HCEC 1CT (cell line): ENCODE measurements at places on chromosomes 5 and 9.

DNA sequence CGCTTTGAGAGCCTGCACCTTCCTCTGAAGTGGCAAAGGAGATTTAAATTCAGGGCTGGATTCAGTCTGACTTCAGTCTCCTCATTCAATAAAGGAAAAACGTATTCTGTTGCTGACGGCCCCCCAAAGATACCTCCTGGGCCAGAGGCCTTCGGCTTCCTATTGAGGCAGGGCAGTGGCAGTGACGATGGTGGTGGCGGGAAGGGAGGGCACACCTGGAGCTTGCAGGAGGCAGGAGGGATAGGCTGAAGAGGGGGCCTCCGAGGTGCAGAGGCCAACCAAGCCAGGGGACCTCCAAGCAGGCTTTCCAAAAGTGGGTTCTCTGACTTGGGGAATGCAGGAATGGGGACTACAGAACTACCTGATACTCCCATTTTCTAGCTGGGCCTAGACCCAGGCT is 15.9 kb downstream of the RNF44 start:
- no peak for DNase-seq

DNA sequence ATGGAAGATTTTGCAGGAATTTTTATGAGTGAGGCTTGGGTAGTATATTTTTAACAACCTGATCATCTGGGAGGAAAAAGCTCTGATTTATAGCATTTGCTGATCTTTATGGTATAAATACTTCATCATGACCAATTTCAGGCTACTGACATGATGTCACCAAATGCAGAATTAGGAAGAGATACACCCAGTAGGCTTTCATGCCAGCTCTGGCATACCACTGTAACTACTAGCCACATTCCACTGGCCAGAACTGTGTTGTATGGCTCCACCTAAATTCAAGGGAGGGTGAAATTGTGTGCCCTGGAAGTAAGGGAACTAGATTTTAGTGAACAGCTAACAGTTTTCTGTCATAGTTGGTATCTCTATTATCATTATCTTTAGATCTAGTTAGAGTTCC is 17.6 kb downstream of the AP3S1 start:
- peak; percentile 15 for DNase-seq

DNA sequence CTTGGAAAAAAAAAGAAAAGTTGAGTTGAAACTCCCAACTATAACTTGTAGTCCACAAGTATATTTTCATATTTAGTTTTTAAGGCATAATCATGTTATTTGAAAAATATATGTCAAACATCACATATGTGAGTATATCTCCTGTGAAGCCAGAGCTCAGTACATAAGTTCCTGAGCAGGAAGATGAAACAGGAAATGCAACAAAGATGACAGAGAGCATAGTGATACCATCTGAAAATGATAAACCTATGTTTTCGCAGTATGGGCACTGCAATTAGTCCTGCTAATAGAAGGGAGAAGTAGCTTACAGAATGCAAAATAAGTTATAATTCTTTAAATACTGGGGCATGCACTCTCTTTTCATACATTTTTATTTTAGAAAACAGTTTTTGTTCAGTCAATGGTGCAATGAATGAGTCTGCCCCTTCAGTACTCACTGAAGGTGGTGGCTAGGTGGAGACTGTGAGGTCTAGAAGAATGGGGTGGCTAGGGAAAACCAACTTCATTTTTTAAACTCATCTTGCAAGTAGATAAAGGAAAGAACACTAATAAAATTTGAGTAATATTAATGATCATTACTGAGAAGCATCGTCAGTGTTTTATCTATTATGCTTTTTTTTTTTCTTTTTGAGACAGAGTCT is 54.1 kb upstream of the FYB1 start:
- no peak for DNase-seq

DNA sequence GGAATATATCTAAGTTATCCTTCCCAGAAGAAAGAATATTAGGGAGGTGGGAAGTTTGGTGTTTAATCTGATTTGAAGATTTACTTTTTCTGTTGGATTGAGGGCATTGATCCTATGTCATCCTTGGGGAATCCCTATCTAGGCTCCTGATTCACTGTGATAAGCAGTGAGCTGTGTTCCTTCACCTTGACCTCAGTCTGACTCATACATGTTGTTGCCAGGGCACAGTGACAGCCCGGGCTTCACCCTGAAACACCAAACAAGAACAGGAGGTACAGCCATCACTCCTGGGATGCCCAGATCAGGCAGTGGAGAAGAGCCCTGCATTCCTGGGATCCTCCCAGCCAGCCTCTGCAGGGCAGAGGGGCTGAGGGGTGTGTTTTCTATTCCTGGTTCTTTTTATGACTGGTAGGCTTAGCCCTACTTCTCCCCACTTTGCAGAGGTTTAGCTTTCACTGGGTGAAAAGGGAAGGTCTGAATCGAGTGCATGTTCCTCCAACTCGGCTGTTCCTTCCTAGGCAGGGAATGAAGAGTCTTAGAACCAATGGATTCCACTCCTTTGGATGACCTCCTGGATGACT is 3.1 kb upstream of the FAM53C start:
- DNase-seq: peak; percentile 26

- DNase-seq: no peak
These were observed 94.1 kb downstream of the GPR21 start for GRCh38 chr9:123127512-123128075.

GRCh38 chr5:134090522-134090921 is 24.0 kb upstream of the TCF7 start:
- DNase-seq: no peak

DNA sequence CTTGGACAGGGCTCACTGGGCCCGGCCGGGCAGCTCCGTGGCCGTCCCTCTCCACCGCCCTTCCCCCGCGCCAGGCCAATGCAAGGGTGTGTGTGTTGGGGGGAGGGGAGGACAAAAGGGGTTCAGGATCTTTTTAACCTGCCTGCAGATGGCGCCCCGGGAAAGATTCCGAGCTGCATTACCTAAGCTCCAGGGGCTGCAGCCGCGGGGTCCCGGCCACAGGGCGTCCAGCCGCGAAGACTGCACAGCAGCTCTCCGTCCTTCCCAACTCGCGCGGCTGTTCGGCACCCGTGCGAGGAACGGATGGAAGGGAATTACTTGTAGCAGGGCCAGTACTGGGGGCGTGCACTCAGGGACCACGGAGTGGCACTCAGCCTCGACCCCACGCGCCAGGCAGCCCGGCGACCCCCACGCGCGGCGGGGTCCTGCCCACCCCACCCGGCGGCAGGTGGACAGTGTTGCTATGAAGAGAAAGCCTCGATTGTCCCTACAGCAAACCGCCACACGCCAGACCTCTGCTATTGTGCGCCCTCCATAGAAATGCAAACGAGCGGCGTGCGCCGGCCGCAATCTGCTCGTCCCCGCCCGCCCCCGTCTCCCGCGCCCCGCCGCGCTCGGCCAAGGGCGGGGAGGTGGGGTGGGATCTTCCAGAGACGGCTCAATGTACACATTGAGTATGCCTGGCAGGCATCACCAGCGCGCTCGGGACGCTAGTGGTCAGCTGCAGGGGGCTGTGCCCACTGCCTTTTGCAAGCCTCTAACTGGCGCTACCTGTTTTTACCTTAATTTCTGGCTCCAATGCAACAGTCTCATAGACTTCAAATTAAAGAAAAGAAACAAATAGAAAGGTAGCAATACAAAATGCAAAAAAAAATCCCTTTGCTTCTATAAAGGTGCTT is 796 bp upstream of the GADD45G start:
- DNase-seq: no peak

GRCh38 chr9:68925175-68925574 is 88.7 kb downstream of the PRKACG start:
- DNase-seq: no peak

GRCh38 chr5:180600554-180601041 is 9.3 kb upstream of the SCGB3A1 start:
- DNase-seq: no peak

GRCh38 chr9:13480693-13481092 is 201.2 kb upstream of the MPDZ start:
- DNase-seq: no peak

DNA sequence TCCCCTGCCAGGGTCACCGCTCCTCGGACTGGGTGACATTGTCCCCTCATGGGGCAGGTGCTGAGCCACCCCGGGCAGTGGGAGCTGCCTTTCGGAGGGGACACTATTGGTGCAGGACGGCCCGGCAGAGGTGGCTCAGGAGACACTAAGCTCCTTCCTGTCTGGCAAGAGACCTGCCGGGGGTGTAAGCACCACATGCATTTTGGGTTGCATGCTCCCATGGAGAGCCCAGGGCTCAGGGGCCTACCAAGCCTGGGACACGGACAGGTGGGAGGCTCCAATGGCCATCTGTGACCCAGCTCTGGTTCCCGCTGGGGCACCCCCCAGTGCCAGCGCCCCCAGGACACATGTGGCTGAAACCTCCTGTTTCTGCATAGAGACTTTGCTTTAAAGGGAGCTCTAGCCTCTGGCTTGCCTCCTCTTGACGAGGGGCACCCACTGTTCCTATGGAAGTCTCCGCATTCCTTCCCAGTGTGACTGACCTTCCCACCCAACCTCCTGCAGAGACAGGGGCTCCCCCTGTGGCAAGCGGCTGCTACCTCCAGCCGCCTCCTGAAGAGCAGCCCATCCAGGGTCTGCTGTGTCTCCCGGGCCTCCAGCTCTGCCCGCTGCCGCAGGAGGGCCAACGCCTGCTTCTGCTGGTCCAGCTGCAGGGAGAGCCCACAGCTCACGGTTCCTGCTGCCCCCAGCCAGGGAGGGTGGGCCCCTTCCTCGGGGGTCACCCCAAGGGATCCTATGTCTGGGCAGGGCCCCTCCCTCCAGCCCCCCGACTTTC is 28.1 kb downstream of the CCDC187 start:
- DNase-seq: no peak

DNA sequence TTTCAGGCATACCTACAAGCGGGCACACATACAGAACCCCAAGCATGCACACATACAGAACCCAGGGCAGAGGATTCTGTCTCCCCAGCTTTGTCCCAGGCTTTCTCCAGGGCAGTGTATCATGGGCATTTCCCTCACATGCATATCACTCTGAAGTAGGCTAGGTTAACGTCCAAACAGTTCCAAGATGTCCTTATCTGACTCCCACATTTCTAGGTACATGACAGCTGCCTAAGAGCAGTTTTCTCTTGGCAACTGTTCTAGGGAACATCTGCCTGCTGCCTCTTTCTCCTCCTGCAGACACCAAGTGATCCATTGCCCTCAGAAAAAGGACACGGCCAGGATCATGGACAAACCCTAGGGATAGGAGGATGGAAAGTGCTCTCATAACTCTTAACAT is 84.9 kb upstream of the NR3C1 start:
- DNase-seq: no peak
